ENCODE measurements at places on chromosomes 7 and 10.

GRCh38 chr7:134502463-134503371 lies 24.6 kb upstream of the AKR1B10 start:
- DNase-seq: no peak

DNA sequence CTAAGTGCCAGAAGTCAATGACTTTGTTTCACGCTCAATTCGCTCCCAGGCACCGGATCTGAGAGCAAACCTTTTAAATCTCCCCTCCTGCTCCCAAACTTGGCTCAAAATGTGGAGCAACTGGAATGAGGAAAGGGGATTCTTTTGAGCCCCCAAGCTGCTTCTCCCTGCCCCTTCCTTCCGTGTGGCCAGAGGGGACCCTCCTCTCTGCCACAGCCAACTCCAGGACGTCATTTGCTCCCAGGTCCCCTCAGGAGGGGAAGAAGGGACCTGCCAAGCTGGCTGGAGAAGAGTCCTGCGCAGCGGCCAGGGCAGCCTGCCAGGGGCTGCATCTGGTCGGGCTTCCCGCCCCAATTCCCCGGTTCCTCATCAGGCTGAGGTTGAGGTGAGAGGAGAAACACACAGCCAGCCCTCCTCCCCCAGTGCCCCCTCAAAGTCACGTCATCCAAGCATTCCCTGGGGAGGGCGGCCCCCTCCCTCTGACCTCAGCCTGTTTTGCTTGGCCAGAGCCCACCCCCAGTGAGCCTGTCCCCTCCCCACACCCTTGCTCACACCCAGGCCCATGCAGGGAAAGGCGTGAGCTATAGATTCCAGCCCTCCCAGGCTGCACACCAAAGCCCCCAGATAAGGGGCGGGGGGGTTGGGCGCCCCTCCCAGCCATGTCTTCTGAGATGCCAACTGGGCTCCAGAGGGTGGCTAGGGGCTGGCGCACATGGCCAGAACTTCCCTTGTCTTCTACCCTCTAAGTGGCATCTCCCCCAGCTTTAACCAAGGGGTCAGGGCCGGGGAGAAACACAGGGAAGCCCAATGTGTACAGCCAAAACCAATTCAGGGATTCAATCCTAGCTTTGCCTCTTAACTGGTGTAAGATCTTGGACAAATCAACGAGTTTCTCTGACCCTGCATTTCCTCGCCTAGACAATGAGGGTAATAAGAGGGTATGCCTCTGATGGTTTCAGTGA lies 35.0 kb downstream of the SH3PXD2A start:
- no peak for DNase-seq

- DNase-seq: no peak
Observed at GRCh38 chr10:15588635-15589508, 130.8 kb downstream of the ITGA8 start.

DNA sequence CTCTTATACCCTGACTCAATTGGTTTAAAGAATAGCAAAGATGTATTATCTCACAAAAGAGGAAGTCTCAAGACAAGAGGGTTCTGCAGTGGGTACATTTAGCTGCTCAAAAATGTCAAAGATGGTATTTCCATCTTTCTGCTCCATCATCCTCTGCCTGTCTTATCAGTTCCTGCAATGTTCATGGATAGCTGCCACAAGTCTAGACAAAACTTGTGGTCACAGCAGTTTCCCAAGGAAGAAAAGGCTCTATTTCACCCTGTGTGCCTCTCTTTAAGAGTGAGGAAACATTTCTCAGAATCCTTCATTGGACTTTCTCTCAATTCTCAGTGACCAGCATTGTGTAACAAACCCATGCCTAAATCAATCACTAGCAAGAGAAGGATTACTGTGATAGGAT lies 634.2 kb upstream of the AUTS2 start:
- DNase-seq: no peak

- no peak for DNase-seq
Observed at GRCh38 chr7:140570120-140570519, 70.5 kb downstream of the DENND2A start.

DNA sequence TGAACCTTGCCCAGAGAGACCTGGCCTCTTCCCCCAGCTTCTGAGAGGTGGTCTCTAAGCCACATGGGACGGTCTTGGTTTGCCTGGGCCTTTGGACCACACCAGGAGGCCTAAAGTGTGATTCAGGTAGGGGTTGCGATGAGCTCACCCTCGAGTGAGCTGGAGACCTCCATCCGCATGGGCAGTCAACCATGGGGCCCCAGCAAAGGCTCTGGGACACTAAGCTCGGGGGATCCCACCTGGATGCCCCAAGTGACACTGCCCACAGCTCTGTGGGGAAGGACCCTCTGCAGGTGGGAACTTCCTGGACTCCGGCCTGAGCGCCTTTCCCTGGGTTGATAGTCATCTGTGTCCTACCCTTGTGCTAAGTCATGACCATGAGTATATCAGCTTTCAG lies 57.1 kb upstream of the FAM20C start:
- DNase-seq: no peak

GRCh38 chr7:135801045-135801693 lies 52.6 kb upstream of the FAM180A start:
- peak; percentile 4 for DNase-seq

DNA sequence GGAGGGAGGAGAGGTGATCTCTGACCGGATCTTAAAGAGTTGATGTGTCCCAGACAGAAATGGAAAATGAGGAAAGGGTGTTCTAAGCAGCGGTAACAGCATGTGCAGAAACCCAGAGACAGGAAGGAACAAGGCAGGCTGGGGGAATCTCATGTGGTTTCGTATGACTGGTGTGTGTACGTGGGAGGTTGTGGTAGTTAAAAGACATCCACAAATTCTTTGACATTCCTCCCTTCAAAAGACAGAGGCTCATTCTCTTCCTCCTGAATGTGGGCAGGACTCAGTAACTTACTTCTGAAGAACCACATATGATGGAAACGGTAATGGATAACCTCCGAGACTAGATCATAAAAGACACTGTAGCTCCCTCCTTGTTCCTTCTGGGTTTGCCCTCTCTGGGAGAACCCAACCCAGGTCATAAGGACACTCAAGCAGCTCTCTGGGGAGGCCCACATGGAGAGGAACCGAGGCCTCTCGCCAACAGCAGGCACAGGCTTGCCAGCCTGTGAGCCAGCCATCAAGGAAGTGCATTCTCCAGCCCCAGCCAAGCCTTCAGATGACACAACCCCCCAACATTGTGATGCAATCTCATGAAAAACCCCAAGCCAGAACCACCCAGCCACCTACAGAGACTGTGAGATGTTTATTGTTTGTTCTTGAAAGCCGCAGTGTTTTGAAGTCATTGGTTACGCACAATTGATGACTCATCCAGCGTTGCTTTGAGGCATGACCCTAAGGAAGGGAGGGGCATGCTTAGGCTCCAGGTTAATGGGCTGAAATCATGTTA lies 116.0 kb downstream of the SLIT1 start:
- DNase-seq: no peak

- no peak for DNase-seq
Observed at GRCh38 chr10:26682931-26683330, 14.6 kb upstream of the PDSS1 start.

- DNase-seq: no peak
Observed at GRCh38 chr10:23448802-23449570, 10.1 kb downstream of the OTUD1 start.

DNA sequence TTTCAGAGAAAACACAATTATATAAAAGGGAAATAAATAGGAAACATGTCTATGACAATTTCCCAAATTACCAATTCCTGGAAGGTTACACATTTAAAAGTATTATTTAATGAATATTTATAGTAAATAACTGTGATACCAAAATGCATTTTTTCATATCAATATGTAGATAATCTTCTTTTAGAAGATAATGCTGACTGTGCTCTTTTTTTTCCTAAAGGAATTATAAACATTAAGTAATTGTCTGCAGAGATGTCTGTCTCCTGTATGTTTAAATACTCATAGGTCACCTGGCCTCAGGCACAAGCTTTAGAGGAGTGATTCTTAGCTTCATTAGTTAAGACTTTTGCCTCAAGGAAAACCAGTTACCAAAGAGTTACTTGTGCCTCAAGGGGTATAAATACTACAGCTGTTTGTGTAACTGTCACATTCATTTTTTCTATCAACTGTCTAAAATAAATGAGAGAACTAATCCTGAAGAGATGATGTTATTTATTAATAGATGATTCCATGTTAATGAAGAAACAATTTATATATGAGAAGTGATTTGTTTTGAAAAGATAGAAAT lies 77.1 kb downstream of the DNAJC1 start:
- no peak for DNase-seq
